Midbrain (tissue), 1 donor: ENCODE measurements at places on chromosomes 7 and 10.

DNA sequence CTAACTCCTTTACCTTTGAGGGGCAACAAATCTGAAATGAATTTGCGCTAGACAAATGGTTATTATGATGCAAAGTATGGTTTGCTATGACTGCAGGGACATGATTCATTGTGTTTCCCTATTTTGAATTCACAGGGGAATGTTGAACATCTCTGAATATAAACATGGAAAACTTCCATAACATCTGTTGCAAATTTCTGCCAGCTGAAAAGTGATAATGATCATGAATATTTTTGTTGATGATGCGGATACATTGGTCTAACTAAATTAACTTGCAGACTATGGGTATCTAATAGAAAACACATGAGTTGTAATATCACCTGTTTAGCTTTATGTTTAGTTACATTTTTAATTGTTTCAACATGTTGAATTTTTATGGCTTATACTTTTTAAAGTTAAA is 1325.5 kb downstream of the REEP3 start:
- DNase-seq, result no peak

GRCh38 chr7:1567049-1567771 is 2.6 kb downstream of the PSMG3 start:
- DNase-seq, result no peak

DNA sequence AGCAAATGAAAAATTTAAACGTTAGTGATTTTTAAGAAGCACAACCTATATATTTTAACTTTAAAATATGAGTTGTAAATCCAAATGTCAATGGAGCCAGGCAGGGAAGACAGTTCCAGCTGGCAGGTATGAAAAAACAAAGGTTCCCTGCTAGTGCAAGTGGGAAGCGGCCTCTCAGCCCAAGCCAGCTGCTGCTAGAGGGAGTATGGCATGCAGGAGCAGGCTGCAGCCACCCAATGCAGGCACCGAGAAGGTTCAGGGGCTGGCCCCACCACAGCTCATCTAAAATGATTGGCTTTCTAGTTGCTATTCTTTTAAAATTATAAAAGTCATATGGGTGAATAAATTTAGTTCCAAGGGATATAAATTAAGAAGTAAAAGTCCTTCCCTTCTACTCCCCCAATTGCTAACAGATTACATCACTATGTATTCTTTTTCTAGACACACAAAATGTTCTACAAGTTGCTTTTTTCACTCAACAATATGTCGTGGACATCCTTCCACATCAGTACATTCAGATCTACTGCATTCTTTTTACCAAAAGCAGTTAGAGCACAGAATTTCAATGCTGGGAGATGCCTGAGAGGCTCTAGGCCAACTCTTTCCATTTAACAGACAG is 69.3 kb downstream of the SGMS1 start:
- DNase-seq, result no peak

DNA sequence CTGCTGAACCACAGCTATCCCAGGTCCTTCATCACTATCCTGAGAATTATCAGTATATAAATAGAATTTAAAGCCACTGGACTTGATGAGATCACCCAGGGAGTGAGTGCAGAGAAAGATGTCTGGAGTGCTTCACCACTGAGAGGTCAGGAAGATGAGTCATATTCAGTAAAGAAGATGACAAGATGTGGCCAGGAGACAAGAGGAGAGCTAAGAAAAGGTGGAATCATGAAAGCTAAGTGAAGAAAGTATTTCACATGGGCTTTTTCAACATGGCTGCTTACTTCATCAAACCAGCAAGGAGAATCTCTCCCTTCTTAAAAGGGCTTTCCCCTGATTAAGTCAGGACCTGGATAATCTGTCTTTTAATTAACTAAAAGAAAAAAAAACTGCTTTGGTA is 9.1 kb upstream of the PRKAR2B start:
- no peak for DNase-seq

GRCh38 chr10:72661431-72661830 is 30.5 kb upstream of the MCU start:
- DNase-seq, result no peak

DNA sequence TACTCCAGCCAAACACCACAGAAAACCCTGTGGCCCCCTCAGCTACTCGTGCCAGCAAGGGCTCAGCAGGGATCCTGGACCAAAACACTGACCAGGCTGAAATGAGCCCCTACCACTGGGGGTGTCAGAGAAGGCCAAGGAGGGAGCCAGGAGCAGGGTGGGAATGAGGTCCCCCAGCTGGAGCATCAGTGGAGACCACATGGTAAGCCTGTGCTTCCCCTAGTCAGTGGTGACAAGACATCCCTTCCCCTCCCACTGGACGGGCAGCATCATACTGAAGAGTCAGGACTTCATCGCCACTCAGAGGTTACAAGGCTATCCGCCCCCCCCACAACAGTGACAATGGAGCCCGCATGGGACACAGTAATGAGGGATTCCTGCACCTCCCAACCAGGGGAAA is 99.6 kb downstream of the LHPP start:
- DNase-seq, result no peak

GRCh38 chr7:126569402-126569801 is 683.3 kb downstream of the GRM8 start:
- no peak for DNase-seq

GRCh38 chr10:18021725-18022480 is 70.2 kb downstream of the SLC39A12 start:
- no peak for DNase-seq

DNA sequence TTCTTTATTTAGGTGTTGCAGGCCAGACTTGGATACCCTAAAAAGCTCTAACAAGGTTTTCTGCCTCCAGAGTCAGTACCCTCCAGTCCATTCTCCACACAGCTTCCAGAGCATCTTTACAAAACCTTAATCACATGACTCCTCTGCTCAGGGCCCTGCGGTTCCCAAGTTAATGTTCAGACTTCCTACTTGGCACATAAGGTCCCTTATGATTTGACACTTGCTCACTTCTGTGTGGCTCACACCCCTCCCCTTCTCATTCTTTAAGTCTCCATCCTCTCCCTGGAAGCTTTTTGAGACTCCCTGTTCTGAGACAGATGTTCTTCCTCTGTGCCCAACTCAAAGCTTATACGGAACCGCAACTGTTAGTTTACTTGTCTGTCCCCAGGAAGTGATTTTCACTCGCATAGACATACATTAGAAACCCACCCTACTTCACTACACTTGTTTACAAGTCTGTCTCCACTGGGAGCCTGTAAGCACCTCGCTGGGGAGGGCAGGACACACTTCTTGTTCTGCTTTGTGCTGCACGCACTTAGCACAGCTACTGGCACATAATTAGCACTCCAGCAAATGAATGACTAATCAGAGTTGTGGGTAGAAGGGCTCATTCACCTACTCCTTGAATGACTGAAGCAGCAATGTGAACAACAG is 154.3 kb upstream of the LAMB4 start:
- DNase-seq, result no peak

DNA sequence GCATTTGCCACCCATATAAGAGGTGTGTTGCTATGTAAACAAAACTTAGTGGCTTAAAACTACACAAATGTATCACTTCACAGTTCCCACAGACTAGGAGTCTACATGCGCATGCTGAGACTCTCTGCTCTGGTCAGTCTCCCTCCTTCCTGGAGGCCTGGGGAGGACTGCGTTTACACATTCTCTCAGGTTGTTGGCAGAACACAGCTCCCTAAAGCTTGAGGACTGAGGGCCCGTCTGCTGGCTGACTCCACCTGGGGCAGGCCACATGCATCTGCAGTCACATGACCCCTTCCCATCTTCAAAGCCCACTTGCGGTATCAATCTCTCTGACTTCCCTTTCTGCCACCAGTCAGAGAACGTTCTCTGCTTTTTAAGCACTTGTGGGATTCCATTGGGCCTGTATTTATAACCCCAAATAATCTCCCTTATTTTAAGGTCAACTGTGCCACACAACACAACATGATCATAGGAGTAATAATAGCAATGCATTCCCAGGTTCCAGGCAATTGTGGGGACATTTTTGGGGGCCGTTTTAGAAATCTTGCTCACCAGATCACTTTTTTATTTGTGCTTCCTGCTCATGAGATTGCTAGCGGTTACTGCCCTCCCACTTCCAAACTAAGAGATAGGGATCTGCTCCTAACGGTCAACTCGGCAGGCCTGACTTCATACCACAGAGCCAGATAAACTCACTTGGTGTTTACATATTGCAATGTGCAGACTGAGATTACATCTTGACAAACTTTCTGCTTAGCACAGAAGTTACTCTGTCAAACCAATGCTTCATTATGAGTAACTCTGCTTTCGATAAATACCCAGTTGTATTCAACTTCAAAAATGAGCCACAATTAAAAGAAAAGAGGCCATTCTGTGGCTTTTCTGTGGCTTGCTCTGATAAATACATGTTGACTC is 96.3 kb downstream of the ALOX5 start:
- DNase-seq, result no peak

GRCh38 chr10:17113889-17114540 is 15.6 kb downstream of the CUBN start:
- no peak for DNase-seq

GRCh38 chr10:102935505-102935904 is 17.4 kb downstream of the CNNM2 start:
- no peak for DNase-seq

DNA sequence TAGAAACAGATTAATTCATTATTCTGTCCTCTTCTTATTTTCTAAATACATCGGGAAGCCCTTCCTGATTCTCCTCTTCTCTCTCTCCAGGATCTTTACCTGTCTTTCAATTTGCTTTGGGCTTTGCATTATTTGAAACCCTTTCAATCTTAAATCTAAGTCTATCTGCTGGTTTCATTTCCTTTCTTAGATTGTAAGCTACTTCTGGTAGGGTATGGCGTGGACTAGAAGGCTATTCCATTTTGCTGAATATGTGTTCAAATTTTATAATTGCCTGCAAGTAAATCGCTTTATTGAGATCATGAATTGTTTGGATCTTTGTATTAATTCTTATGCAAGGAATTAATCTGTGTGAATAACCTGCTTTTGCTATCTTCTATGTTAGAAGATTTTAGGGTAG is 11.1 kb downstream of the STAM start:
- no peak for DNase-seq

DNA sequence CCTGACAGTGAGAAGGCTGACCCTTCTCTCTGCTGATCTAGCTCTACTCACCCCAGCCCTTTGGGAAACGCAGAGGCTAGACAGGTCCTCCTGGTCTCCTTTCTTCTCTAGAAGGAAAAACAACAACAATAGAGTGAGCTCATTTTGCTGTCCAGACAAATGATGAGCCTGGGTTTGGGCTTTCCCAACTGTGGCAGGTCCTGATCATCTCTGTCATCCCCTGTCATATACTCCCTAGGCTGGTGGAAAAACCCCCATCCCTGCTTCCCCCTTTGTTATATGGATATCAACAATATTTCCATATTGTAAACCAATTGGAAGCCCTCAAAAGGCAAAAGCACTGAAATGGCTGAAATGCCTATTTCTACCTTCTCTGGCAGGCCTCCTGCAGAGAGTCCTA is 9.2 kb upstream of the DDIT4 start:
- no peak for DNase-seq

DNA sequence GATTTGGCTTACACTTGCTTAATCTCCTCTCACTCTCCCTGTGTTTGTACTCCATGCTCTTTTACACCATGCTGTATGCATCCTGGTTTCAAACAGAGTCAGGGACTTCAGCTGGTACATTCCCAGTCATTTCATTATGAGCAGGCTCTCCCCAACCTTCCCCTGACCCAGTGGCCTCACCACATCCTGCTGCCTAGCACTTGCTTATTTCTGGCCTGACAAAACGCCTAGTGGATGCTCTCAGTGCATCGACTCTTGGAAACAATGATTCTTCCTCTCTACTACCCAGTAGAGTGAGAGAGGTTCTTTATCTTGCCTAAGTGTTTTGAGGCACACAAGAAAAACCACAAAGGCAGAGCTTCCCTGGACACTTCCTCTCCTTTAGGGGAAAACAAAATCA is 63.4 kb downstream of the CAV1 start:
- DNase-seq, result no peak

DNA sequence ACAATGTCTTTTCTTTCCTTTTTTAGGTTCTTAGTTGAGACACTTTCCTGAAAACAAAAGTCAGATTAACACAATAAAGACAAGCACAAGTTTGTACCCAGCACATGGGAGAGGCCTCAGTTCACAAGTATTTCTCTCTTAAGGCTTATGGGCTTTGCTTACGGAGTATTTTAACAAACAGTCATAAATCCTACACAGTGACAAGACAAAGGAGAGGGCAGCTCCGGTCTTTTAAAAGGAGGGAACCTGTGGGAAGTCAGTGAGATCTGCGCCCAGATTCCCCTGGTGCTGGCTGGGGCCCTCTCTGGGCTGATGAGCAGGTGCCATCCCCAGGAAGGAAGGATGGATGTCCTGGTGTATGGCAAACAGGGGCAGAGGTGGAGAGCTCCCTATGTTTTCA is 398.6 kb downstream of the ACTR3B start:
- no peak for DNase-seq

DNA sequence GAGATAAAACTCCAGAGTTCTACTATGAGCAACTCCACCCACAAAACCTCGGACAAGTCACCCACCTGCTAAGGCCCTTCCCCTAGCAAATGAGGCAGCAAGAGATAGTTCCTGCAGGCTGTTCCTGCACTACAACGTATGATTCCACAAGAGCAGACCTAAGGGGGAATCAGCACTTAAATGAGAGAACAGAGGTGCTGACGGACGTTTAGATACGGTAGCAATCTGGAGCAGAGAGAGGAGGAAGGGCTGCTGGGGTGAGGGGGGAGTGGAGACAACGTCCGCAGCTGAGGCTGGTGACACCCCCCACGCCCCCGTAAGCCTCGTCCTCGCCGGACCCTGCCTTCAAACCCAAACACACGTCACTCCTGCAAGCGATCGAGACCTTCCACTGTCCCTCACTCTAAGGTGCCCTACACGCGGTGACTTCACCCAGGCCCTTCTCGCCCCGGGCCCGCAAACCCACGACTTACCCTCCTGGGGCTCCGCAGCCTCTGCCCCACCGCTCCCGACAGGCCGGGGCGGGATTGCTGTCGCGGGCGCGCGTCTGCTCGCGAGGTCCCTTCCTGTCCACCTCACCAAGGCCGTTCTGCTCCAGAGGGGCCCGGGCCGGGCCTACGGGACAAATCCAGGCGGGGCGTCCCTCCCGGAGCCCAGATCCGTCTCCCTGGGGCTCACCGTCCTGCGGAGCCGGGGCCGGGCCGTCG is 635 bp downstream of the ZNF12 start:
- DNase-seq, result no peak

GRCh38 chr10:95742962-95743535 is 12.9 kb upstream of the ENTPD1 start:
- DNase-seq, result no peak

DNA sequence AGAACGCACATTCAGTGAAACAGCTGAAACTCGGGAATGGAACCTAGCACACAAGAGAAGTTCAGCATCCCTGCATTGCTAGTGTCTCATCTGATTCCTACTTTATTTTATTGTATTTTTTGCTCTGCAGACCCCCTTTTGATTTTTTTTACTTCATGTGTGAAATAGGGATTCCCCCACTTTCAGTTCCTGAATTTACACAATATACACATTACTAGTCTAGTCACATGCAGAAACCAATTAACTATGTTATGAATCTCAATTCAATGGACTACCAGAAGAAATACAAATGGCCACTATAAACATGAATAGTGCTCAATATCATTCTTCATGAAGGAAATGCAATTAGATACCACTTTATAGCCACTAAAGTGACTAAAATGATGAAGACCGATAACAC is 386.1 kb upstream of the COBL start:
- DNase-seq, result no peak

GRCh38 chr10:86782701-86783418 is 26.4 kb downstream of the BMPR1A start:
- no peak for DNase-seq
